ENCODE measurements at places on chromosomes 3 and 15. TPM values are rescaled to one million over a fixed set of nuclear protein-coding genes. Genes with fewer than 3 reads are reported as not detected.

GRCh38 chr3:16738451-16738850, 133.2 kb upstream of the DAZL start:
- no peak for DNase-seq

DNA sequence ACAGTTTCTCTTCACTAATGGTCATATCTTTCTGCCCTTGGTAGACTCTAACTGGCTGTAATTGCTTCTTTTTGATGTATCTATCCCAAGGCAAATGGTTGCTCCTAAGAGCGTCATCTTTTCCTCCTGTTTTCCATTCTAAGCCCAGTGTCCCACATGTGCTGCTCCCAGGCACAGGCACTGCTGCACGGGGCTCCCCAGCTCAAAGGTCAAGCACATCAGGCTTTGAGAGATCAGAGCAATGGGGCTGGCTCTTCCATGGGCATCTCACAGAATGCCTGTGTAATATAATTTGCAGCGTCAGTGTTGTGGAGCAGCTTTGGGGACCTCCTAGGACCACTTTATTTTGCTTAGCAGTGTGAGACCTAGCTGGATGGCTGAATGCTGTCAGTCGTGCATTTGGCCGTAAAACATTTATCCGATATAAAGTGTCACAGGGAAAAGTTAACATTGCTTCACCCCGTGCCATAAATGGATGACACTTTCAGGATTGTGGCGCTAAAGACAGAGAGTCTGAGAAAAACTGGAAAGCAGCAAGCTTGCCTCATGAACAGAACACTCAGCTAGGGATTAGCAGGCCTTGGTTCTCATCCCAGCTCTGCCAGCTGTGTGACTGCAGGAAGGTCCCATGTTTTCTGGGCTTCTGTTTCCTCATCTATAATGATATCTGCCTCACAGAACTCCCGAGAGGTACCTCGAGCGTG, 277.5 kb upstream of the TBL1XR1 start:
- DNase-seq, result no peak

DNA sequence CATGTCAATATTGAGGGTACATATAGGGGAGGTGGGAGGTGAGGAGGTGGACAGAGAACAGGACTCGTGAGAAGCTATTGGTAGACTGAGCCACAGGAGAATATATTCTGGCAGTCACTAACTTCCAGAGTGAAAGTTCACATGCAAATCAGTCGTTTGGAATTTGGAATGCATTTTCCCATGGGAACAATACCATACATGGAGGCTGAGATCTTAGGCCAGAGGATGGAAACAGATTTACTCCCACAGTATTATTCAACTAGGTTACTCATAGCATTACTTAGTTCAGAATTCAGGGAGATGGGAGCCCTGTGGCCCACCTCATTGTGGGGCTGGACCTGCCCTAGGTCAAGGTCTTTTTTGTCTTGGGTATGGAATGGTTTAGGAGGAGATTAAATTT, 36.4 kb upstream of the ABHD2 start:
- DNase-seq, result no peak

GRCh38 chr3:13057282-13058040, 15.8 kb downstream of the IQSEC1 start:
- DNase-seq, result no peak

GRCh38 chr15:48636511-48636910, 9.0 kb downstream of the FBN1 start:
- DNase-seq, result no peak

- no peak for DNase-seq
Observed at GRCh38 chr3:42055291-42055690, 35.9 kb upstream of the TRAK1 start.

GRCh38 chr3:185488465-185488864, 10.4 kb downstream of the TMEM41A start:
- DNase-seq, result no peak

DNA sequence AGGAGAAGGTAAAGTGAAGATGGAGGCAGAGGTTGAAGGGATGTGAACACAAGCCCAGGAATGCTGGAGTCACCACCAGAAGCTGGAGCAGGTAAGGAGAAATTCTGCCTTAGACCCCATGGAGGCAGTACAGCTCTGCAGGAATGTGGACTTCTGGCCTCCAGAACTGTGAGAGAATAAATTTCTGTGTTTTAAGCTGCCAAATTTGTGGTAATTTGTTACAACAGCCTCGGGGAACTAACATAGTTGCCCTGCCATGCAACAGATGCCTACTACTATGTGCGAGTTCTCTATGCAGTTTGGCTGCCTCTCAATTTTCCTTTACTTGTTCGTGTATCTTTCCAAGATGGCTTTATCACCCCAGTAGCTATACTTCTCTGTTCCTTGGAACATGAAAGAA, 394.1 kb downstream of the TUSC7 start:
- no peak for DNase-seq

GRCh38 chr3:72177075-72178050, 392.4 kb upstream of the PROK2 start:
- DNase-seq, result peak; percentile 42

DNA sequence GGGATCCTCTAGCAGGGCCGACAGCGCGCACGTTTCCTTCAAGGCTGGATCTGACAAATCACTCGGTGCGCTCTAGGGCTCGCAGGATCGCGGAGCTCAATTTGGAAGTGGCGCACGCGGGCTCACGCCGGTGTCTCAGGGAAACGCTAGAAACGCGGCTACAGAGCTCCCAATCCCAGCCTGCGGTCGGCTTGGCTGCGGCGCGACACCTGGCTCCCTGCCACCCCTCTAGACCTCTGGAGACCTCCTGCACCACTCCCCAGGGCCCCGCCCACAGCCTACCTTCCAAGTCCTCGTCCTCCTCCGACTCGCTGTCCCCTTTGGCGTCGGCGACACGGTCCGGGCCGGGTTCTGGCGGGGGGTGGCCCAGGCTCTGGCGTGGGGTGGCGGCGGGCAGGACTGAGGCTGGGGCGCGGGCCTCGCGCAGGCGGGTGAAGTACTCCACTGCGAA, 596 bp downstream of the PRKAR2A start:
- peak; percentile 78 for DNase-seq

- DNase-seq, result no peak
Observed at GRCh38 chr15:44435893-44436667, 8.7 kb downstream of the CTDSPL2 start.

DNA sequence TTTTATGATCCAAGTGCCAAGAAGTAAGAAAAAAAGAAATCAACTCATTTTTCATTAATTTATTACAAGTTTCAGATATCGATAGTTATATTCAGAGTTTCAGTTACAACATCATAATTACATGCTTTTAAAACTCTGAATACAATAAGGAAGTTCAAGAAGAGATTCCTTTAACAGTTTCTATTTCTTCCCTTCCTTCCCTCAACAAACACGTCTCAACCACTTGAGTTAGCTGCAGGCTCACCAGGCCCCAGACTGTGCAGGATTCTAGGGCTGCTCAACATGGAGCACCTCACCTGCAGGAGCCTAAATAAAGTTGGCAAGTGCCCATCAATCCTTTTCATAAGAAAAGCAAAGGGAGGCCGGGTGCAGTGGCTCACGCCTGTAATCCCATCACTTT, 79.2 kb upstream of the FNDC3B start:
- no peak for DNase-seq

DNA sequence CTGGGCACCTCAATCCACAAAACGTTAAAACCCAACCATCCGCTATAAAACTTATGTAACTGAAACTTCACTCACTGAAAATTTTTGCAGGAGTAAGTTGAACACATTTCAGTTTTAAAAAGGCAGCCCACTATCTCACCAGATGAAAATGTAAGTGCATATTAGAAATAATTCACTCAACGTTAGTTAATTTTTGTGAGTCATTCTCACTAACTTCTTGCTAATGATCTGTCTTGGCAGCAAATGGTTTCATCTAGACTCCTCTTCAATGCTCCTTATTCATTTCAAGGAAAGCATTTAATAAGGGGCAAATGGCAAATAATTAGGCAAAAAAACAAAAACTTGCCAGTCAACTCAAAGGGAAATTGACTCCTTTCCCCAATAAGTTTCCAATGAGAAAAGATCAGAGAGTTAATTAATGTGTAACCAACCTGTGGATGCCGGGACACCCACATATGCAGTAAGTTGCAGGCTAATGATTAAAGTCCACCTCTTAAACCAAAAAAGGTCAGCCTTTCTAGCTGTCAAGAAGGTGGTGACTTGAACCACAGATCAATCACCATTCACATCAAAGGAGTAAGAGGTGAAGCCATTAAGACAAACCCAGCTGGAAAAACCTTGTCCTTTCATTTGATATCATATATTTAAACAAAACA, 22.9 kb upstream of the PRICKLE2 start:
- DNase-seq, result no peak

- no peak for DNase-seq
Observed at GRCh38 chr15:50758712-50759205, 6.7 kb downstream of the SPPL2A start.

DNA sequence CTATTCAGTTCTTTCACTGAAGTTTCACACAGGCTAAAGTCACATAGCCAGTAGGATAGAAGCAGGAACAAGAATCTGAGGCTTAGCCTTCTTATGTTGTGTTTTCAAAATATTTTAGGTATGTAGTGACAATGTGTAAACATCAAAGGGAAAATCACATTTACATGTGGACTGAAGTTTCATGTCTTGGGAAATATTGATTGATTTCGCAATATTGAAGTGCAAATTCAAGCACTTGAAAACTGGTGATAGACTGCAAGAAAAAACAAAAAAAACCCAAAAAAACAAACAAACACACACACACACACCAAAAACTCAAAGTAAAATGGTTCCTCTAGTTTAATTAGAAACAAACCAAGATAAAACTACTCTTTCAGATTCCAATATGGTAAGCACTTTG, 773.3 kb downstream of the PDCD6IP start:
- no peak for DNase-seq

DNA sequence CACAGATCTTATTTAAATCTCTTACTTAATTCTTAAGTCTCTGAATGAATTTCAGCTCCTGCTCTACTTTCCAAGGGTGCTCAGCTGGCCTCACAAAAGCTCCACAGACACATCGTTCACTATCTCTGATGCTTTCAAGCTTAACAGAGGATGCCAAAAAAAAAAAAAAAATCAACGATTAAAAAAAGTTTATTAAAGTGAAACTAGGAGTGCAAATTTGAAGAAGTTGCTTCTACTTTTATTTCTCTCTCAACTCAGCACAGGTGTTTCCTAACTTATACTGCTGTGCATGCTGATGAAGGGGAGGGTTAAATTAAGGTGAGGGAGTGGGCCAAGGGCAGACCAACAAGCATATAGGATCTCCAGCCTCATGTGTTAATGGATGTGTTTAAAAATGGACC, 157.2 kb downstream of the TIGIT start:
- no peak for DNase-seq

DNA sequence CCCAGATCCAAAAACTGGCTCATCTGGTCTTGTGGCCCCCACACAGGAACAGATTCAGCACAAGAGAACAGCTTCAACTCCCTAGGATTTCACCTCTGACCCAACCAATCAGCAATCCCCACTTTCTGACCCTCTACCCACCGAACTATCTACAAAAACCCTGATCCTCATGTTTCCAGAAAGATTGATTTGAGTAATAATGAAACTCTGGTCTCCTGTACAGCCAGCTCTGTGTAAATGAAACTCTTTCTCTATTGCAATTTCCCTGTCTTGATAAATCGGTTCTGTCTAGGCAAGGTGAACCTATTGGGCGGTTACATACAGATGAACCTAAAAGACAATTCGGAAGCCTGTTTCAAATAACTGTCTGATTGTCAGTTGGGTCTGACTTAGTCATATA, 847.6 kb upstream of the ALCAM start:
- no peak for DNase-seq

DNA sequence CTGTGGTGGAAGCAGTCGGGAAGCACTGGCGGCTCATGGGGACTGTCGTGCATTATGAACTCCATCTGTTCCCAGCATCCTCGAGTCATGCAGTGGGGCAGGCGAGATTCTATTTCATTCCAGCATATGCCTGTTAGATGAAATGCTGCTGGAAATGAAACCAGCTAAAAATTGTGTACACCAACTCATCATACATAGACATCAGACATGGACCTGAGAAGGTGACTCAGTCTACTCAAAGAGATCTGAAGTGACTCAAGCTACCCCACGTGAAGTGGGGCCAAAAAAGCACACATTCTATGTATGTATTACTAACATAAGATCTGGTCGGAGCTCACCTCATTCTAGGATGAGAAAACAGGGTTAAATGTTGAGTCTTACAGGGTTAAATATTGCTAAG, 47.5 kb upstream of the FAM98B start:
- DNase-seq, result no peak

DNA sequence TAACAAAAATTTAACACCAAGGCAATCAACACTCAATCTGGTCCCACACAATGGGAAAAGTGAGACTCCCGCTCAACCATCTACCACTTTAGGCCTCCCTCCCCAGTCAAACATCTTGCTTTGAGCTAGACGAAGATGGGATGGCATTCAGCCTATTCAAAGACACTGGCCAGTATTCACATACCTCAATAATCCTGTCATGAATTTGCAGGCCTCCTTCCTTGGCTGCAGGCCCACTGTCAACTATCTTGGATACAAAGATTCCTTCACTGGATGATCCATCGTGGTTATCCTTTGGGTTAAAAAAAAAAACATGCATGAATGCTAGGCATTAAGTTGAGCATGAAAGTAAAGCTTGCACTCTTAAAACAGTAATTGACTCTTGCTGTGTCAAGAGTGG, 22.6 kb downstream of the PDZRN3 start:
- DNase-seq, result no peak

DNA sequence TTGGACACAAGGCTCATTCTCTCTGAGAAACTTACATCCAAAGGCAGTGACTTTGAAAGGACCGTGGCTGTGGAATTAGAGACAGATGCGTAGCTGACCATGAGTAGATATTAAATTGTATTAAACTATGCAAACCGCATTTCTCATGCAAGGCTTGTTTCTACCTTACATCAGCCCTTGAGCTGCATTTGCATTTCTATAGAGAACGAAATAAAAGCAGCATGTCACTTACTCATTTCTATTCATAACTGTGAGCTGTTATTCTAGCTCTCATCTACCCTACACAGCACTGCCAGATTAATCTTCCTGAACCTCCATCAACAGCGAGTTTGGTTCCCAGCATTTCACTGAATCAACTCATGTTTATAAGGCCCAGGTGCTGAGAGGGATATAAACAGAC, 72.3 kb downstream of the THSD4 start:
- DNase-seq, result no peak

GRCh38 chr15:80444680-80445251, 40.6 kb downstream of the ARNT2 start:
- no peak for DNase-seq

- peak; percentile 67 for DNase-seq
Observed at GRCh38 chr15:68885070-68885469, 45.3 kb upstream of the SPESP1 start.

DNA sequence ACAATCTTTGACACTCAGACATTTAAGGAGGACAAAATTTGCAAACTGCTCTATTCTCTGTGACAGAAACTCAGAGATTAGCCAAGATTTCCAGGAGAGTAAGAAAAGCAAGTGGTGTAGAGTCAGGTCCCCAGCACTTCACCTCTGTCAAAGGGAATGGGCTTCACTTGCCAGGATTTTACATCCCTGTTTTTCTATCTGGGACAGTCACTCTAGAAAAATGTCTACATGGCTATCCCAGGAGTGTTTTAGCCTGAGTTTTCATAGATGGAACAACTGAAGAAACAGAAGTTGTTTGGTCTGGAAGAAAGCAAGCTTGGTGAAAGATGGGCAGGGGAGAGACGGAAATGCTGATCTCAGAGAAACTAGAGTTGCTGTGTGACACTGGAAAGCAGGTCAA, 3.0 kb downstream of the FAM219B start:
- no peak for DNase-seq

GRCh38 chr15:94470492-94470891, 239.1 kb downstream of the MCTP2 start:
- no peak for DNase-seq

Gene SQOR
- 116 TPM for total RNA-seq

Gene MED12L
- 1.0 TPM for total RNA-seq

Gene PTPRG
- 88.4 TPM for total RNA-seq

Gene SPATA12
- total RNA-seq, result 0.21 TPM

Gene NUP210
- 17.7 TPM for total RNA-seq

Gene EXD1
- total RNA-seq, result not detected

Gene GPR62
- not detected for total RNA-seq
